SK-N-SH (cell line): ENCODE measurements at places on chromosomes 5 and 9.

DNA sequence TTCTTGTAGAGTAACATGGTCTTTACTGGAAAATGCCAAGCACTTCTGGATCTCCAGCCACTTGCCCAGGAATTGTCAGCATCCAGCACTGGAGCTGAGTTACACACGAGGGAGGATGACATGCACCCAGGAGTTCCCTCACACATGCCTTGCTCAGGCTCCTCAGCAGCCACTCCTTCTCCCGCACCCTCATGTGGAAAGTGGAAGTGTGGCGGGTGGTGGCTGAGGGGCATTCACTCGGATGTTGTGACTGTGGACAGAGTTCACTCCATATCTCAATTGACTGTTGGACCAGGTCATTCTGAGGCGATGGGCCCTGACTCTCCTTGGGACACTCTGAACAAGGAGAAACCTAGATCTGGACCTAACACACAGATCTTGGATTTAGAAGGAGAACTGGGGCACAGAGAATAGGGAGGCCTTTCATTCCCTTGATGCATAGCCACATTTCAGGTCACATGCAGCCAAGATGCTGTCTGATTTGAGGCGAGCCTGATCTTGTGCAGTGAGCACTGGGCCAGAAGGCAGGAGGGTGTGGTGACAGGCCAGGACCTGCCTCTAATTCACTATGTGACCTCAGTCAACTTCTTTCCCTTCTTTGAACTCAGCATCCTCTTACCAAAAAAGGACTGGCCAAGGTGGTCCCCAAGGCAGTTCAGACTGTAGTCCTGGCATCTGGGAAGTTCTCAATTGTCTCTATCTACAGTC lies 62.1 kb downstream of the CYSTM1 start:
- no peak for DNase-seq

DNA sequence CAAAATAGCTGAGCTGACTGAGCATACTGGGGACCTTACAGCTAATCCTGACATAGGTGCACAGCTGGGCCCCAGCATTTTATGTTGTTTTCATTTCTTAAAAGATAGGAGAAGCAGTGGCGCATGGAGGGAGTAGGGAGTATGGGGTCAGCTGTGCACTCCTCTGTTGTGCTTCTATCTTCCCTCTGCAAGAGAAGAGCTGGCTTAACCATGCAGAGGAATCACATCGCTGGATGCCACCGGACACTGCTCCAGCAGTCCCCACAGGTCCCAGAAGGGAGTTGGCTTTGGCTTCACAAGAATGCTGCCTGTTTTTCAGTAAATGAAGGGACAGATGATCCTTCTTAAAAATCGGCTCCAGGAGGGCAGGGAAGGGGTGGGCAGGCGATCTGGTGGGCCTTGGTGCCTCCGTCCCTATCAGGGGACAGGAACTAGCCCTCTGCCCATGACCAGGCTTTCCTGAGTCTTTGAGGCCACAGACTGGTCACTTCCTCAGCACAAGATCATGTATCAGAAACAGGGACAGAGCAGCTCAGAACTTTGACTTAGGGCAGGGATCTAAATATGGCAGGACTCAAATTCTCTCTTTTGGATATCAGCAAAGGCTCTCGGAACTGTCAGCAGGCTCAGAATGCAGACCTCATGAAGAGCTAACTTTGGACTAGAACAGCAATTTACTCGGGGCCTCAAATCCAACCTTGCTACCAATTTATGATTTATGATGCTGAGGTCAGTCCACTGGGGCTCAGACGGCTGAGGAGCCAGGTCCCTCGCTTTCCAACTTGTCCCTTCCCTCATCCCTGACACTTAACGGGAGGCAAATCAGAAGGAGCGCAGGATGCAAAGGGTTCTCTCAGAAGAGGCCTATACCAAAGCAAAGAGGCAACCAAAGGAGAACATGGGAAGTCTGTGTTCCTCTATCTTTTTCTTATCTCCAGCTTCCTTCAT lies 47.2 kb downstream of the MARCHF3 start:
- no peak for DNase-seq

DNA sequence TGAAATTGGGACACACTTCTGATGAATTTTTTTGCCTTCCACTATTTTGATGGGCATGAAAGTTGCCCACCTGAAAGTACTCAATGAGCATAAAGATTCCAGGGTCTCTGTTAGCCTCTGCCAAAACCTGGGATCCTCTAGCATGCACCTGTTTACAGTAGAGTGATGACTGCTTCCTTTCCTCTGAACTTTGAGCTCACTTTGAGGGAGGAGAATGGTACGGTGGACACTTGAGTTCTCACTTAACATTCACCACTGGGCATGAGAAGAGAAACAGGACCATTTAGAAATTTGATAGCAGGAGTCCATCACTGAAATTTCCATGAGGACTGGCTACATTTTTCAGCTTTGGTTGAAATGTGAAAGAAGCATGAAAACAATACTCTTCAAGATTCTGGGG lies 374.8 kb downstream of the KDM4C start:
- no peak for DNase-seq

DNA sequence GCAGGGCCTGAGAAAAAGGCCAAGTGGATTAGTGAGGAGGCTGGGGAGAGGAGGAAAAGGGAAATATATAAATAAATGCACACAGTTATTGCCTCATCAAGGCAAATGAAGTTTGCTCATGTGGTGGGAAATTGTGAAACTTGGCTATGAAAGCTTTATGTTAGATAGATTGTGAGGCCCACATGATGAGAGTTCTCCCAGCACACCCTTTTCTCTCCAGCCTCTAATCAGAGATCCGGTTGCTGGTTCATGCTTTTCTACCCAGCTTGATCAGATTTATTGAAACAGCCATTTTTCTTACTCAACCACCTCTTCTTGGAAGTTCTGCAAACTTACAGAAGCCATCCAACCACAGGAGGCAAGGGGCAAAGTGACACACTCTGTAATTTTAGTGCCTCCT lies 125.8 kb upstream of the KLF4 start:
- DNase-seq, result no peak

- no peak for DNase-seq
Measured at GRCh38 chr5:120093178-120093577, 370.9 kb upstream of the PRR16 start.

DNA sequence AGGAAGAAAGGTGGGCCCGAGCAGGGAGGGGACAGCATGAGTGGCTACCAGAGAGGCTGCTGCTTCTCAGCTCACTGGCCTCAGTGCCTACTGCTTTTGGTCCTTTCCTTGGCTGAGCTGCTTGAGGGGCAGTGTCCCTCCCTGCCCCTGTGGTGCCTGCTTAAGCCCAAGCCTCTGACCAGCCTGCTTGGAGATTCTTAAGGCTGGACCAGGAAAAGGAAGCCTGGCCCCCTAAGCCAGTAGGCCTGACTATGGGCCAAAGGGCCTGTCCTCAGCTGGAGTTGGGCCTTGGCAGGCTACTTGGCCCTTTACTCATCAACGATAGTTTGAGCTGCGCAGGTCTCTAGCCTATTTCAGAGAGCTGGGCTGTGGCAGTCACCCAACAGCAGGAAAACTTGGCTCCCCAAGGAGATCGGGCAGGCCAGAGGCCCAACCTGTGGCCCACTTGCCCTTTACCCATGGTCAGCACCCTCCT lies 24.9 kb downstream of the TCF7 start:
- DNase-seq, result no peak

DNA sequence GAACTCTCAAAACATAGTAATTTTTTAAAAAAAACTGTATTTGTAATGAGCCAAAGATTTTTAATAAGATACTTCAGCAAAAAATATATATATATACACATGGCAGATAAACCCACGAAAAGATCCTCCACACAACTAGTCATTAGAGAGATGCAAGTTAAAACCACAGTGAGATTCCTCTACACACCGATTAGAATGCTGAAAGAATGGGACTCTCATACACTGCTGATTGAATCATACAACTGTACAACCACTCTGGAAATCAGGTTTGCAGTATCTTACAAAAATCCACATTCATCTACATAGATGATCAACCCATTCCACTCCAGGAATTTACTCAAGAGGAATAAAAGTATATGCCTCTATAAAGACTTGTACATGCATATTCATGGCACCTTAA lies 43.7 kb downstream of the RASEF start:
- no peak for DNase-seq

GRCh38 chr5:163165277-163165676 lies 272.1 kb upstream of the CCNG1 start:
- DNase-seq, result no peak

GRCh38 chr5:150085191-150085912 lies 1.0 kb downstream of the CSF1R start:
- no peak for DNase-seq

DNA sequence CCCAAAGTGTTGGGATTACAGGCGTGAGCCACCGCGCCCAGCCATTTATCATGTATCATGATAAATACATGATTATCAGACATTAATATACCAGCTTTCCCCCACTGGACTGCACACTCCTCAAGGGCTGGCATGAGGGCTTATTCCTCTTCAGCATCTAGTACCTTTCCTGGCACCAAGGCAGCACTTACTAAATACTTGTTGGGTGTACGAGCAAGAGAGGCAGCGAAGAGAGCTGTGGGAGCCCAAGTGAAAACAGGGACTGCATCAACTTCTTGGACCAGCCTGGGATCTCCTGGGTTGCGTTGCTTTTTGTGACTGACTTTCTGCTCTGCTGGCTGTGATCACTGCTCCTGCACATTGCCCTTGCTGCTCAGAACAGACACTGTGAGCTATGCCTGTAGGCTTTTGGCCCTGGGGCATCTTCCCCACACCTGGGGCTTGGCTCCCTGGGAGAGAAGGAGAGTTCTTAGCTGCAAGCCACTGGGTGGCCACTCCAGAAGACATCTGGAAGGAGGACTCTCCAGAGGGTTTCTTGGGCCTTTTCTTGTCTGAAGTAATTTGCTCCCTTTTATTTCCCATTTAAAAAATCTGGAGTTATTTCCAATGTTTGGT lies 224.3 kb downstream of the NR3C1 start:
- no peak for DNase-seq

- no peak for DNase-seq
Measured at GRCh38 chr5:1526681-1527131, 2.9 kb upstream of the LPCAT1 start.

- no peak for DNase-seq
Measured at GRCh38 chr5:107636555-107636954, 34.2 kb downstream of the EFNA5 start.

DNA sequence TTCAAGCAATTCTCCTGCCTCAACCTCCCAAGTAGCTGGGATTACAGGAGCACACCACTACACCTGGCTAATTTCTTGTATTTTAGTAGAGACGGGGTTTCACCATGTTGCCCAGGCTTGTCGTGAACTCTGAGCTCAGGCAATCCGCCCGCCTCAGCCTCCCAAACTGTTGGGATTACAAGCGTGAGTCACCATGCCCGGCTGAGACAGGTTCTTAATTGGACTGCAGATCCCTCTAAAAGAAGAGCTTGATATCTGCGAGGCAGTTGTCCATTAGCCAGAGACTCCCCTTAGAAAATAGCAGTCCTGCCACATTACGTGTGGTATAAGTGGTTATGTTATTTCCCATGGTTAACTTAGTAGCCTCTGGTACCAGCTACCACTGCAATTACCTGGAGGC lies 46.6 kb upstream of the NPR3 start:
- DNase-seq, result no peak

DNA sequence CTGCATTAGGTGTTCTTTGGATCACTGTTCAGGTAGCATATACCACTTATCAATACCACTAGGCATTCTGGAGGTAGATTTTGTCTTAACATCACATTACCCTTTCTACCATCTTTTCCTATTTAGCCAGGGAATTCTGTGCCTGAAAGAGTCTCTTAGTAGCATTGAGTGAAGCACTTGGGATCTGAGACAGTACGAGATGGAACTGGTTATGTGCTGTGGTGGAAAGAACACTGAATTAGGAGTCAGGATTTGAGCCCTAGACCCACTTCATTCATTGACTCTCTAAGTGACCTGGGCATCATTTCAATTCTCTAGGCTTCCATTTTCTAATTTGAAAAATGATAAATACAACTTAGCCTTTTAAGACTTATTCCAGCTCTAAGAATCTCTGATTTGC lies 291.1 kb downstream of the DMAC1 start:
- no peak for DNase-seq

DNA sequence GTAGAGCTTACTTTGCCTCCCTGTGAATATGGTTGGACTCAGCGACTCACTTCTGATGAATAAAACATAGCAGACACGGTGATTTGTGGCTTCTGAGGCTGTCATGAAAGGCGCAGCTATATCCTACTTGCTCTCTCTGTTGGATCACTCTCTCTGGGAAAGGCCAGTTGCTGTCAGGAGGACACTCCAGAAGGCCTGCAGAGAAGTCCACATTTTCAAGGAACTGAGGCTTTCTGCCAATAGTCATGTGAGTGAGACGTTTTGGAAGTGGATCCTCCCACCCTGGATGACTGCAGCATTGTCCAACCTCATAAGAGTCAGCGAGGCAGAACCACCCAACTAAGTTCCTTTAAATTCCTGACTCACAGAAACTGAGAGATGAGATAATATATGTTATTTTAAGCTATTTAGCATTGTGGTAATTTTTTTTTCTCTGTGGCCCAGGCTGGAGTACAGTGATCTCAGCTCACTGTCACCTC lies 156.0 kb upstream of the MAST4 start:
- DNase-seq, result no peak

DNA sequence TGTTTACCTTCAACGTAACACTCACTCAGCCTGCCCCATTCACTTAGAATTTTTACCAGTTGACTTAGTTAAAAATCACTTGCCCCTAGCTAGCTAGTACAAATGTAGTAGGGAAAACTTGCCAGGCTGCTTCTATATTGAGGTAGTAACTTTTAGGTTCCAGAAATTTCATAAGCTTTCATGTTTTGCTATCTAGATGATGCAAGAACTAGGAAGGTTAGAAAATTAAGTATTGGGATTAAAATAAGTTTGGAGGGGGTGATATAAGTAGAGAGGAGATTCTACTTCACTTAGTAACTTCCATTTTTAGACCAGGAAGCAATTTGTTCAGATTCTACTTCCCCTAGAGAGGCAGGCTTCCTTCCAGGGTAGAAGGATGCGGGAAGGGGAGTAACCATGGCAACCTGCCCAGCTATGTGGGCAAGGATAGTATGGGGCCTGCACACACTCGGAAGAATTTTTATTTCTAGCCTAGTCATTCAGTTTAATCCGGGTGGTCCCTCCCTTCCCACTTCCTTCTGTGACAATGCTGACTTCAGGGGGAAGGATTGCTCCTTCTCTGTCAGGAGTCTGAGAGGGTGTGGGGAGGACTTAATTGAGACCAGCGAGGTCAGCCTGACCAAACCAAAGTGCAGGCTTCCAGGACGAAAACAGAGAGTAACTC lies 4.2 kb downstream of the DAB2 start:
- DNase-seq, result no peak

DNA sequence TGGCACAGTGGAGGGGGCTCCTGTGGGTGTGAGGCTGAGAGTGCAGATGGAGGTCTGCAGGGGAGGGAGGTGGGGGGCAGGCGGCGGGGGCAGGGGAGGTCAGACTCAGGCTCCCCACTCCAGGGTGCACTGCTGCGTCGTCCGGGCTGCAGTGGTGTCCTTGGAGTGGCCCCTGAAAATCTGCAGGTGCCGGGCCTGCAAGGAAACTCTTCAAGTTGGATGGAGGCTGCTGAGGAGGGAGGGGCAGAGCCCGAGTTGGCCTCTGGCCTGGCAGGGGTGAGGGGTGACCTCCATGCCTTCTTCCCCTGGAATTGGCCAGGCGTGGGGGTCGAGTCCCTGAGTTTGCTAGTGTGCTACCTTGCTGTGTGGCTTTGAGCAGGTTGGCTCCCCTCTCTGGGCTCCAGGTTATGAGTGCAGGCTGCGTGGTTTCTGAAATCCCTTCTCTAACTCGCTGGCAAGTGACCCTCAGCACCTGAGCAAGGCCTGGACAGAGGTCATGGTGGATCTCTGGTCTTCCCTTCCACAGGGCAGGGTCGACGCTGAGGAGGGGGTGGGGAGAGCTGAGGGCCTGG lies 888 bp downstream of the ADAMTSL2 start:
- no peak for DNase-seq

- DNase-seq, result no peak
Measured at GRCh38 chr5:105506692-105507277, 1944.2 kb upstream of the NUDT12 start.

- DNase-seq, result no peak
Measured at GRCh38 chr5:67793418-67793817, 422.1 kb upstream of the PIK3R1 start.
